ENCODE measurements at places on chromosomes 2 and 18.

DNA sequence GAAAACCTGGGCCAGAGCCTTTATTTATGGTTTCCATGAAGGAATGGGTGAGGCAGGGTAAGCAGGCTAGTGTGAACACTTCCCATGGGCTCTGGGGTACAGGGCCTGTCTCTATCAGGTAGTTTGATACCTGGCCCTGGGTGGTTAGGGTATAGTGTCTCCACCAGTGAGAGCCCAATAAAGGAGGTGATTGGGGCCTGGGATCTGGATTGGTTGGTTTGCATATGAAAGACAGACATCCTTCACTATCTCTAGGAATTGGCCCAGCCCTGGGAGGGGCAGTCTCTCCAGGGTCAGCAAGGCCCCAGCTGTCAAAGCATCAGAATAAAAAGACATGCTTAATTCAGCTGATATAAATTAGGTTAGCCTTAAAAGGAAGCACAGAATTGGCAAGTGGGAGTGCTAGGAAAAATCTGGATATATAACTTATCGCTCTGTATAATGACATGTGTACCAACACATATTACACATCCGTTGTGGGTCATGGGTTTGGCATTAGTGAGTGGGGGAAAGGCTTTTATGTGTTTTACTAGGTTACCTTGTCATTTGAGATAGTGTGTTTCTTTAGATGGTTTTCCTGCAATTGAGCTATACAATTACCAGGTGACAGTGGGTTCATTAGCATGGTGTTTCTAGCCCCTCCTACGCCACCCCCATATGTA lies 18.5 kb upstream of the TMEM178A start:
- no peak for DNase-seq

DNA sequence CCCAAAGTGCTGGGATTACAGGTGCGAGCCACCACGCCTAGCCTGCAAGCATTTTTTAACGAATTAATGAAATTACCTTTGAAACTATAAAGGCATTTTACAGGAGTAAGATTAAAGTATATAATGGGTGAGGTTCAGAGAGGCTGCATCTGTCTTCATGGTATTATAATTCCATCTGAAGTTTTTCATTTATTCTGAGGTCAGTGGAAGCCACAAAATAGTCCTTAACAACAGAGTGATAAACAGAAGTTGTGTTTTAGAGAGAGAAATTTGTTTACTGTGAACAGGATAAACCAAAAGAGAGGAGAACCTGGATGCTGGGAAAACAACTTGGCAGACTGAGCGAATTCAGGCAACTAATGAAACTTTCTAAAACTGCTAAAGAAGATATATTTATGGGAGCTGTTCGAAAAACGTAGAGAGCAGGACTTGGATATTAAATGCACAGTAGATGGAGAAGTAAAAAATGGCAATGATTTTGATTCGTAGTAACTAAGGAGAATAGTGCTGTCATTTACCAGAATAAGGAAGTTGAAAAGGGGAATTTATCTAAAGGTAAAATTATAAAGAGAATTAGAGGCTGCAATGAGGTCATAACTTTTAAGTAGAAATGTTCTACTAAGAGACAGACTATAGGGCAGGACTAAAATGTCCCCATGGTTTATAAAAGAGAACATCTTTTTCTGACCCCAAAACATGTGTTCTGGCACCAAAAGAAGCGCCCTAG lies 37.9 kb upstream of the ITGA4 start:
- DNase-seq: no peak

- DNase-seq: no peak
Observed at GRCh38 chr2:60966507-60967405, 50.8 kb upstream of the PEX13 start.

- DNase-seq: no peak
Observed at GRCh38 chr2:136874258-136874657, 108.9 kb downstream of the THSD7B start.

DNA sequence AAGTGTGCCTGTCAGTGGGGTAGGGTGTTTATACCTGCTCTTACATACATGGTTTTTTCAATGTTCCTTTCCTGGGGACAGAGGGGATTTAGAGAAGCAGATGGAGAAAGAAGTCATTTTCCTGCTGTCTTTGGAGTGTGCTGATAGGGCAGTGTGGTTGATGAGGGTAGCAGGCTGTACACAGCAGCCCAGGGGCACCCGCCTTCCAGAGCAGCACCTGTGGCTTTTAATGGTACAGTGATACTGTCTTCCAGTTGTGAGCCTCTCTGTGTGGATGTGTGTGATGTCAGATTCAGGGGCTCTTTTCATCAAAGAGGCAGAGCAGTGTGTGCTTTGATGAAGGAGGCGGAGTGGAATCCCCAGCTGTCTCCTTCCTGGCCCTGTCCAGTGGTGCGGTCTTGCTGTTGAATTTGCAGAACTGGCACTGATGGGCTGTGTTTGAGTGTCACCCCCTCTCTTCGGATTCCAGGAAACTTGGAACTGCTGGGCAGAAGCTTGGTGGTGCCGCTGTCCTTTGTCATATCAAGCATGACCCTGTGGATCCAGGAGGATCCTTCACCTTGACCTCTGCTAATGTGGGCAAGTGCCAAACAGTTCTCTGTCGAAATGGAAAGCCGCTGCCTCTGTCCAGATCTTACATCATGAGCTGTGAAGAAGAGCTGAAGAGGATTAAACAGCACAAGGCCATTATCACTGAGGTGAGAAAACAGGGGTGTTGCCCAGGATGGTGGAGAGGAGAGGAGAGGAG lies 259.8 kb downstream of the PHLPP1 start:
- no peak for DNase-seq

DNA sequence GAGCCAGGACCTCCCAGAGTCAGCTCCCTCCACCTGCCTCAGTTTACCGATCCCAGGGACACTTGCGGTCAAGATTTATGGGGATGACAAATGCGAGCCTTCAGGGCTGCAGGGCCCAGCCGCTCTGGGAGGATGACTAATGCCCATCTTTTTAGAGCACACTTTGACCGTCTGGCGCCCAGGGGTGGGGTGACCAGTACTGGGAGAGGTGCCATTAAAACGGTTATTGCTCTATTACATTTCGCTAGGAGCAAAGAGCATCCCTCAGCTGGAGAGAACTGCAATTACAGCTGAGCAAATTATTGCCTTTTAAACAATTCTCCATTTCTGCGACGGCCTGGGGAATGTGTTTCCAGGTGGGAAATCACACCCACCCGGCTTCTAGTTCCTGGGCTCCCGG lies 42.6 kb upstream of the HPCAL1 start:
- no peak for DNase-seq

- DNase-seq: no peak
Observed at GRCh38 chr2:76323381-76323780, 612.7 kb upstream of the GCFC2 start.

Data from right cardiac atrium (tissue), 5 donors.